Foreskin keratinocyte (primary cell): ENCODE measurements at places on chromosomes 11 and 22. TPM values are rescaled to one million over a fixed set of nuclear protein-coding genes. Genes with fewer than 3 reads are reported as not detected.

- no peak for DNase-seq
These were observed 28.5 kb downstream of the ARHGAP1 start for GRCh38 chr11:46671958-46672315.

The FLRT1 gene
- not detected in 2 replicates for polyA plus RNA-seq

- no peak for DNase-seq
These were observed 24.5 kb downstream of the ASCC2 start for GRCh38 chr22:29813563-29813962.

The SLC22A25 gene
- not detected in 2 replicates for polyA plus RNA-seq

DNA sequence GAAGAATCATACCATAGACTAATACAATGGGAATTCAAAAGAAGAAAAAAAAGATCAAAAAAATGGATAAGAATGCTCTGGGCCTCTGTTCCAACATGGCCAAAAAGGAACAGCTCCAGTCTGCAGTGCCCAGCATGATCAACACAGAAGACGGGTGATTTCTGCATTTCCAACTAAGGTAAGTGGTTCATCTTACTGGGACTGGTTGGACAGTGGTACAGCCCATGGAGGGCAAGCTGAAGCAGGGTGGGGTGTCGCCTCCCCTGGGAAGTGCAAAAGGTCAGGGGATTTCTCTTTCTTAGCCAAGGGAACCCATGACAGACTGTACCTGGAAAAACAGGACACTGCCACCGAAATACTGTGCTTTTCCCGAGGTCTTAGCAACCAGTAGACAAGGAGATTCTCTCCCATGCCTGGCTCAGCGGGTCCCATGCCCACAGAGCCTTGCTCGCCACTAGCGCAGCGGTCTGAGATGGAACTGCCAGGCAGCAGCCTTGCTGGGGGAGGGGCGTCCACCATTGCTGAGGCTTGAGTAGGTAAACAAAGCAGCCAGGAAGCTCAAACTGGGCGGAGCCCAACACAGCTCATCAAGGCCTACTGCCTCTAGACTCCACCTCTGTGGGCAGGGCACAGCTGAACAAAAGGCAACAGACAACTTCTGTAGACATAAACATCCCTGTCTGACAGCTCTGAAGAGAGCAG lies 428.4 kb downstream of the MN1 start:
- DNase-seq = no peak

The PKDREJ gene
- under 0.01 TPM in 1 of 2 replicates, not detected in the other for polyA plus RNA-seq
